ENCODE measurements at places on chromosomes 4 and X. TPM values are rescaled to one million over a fixed set of nuclear protein-coding genes. Genes with fewer than 3 reads are reported as not detected.

The TMEM144 gene
- 1.6 TPM for total RNA-seq

The BLTP1 gene
- 37.7 TPM for total RNA-seq

The PTCHD1 gene
- total RNA-seq, result 0.32 TPM

The PCDH10 gene
- total RNA-seq, result 3.8 TPM

The CXCL11 gene
- total RNA-seq, result not detected

- DNase-seq, result no peak
These were observed 63.2 kb downstream of the CD40LG start for GRCh38 chrX:136711147-136711546.

DNA sequence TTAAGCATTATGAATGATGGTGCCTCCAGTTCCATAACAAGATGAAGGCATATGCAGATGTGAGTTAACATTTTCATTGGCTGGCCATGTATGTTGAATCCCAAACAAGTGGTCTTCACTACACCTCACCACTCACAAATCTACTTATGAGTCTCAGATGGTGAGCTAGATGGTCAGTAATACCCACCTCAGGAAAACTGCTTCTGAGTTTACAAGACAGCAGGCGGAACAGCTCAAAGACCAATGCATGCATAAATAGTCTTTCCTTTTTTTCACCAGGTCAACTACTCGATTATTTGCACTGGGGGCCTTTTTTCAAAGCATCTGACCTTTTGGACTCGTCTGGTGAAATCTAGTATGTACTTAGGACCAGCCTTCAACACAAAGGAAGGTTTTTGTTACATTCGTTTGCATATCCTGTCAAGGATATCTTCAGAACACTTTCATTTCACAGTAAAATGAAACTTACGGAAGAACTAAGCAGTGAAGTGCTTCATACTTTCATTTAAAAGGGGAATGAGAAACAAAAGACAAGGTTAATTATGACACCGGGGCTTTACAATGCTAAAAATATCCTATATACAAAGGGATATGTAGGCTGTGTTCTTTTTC, 23.1 kb upstream of the TLR7 start:
- no peak for DNase-seq

DNA sequence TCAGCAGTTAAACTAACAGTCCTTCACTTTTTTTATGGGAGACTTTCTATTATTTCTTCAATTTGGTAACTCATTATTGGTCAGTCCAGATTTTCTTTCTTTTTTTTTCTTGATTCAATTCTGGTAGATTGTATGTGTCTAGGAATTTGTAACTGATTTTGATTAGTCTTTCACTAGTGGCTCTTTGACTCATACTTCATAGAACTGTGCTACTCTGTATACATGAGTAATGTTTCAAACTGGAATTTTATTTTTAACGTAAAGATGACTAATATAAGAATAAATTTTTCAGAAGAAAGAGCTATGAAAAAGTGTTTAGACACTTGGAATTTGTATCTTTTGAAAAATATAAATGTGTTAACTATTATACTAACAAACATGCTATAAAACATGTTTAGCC, 813.0 kb downstream of the TRAM1L1 start:
- DNase-seq, result no peak

DNA sequence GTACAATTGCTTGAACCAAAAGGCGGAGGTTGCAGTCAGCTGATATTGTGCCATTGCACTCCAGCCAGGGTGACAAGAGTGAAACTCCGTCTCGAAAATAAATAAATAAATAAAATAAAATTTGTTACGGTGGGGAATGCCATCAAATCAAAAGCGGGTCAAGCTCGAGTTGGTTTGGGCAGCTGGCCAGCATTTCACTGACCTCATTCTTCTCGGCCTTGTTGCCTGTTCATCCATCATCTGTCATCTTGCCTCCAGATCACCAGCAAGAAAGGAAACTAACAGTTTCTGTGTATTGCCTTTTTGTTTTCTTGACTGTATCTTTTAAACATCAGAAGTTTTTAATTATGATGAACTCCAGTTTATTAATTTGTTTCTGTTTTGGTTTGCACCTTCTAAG, 31.5 kb upstream of the KLHL2 start:
- no peak for DNase-seq

- DNase-seq, result no peak
These were observed 11.0 kb downstream of the TRMT44 start for GRCh38 chr4:8451440-8452182.

All from neural crest cell (in vitro differentiated cells).